ENCODE measurements at places on chromosomes 6 and 20.

GRCh38 chr20:35627121-35627520 is 11.5 kb downstream of the SPAG4 start:
- DNase-seq = no peak

- no peak for DNase-seq
These were observed 111.8 kb upstream of the ZFP64 start for GRCh38 chr20:52303281-52303950.

DNA sequence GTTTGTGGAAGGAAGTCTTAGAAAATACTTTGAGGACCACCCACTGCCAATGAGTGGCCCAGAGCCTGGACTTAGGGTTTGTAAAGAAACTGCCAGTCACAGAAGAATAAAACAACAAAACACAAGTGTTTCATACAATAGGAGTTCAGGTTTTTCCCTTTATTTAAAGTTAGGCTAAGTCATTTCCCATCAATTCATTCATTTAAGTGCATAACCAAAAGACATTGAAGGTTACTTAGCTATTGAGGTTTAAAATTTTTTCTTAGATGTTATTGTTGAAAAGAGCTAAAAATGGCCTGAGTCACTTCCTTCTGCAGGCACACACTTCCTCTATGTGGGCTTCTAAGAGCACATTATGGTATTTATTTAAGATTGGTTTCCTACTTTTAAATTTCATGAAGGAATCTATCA is 54.2 kb downstream of the ARMC2 start:
- no peak for DNase-seq

DNA sequence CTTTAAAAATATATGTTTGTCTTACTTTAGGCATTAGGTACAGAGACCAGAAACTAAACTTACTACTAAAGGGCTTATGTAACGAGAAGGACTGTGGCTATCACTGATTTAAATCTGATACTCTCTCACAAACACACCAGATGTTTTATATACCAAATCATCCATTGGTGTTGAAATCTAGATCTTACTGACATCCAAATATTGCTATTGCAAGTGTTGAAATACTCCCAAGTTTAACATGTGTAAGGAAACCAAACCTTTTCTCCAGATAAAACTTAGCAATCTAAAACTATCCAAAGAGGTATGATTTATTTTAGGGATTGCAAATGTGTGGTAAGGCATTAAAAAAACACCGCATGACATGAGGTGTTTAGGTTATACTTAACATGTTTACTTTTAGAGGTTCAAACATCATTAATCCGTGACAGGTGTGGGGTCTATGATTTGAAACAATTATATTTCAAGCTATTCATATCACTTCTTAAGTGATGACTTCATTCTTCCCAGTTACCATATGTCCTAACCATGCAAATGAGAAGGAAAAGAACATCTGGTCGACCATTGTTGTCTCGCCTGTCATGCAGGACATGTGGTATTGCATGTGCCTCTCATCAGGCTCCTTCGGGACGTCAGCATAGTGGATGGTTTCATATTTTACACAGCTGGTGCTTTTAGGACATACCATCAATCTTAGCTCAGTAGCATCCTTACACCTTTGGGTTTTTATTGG is 168.3 kb upstream of the SPACA1 start:
- DNase-seq = no peak

- no peak for DNase-seq
These were observed 66.9 kb downstream of the COL19A1 start for GRCh38 chr6:69933239-69933638.

DNA sequence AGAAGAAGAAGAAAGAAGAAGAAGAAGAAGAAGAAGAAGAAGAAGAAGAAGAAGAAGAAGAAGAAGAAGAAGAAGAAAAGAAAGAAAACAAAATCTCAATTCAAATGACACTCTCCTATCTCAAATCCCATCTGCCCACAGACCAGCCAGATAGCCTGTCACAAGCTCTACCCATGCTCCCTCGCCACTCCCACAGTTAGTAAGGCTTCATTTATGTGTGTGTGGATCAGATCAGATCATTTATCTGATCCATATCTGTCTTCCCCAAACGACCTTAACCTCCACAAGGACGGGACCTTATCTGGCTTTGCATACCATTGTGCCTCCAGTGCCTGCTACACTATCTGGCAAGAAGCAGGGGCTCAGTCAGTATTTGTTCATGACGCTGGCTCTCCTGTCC is 81.9 kb upstream of the RREB1 start:
- DNase-seq = no peak

GRCh38 chr6:2196079-2196679 is 49.2 kb downstream of the GMDS start:
- DNase-seq = peak; percentile 49

GRCh38 chr6:82612475-82613039 is 248.9 kb downstream of the TPBG start:
- no peak for DNase-seq

- DNase-seq = no peak
These were observed 107.4 kb downstream of the B3GAT2 start for GRCh38 chr6:70849348-70850069.

DNA sequence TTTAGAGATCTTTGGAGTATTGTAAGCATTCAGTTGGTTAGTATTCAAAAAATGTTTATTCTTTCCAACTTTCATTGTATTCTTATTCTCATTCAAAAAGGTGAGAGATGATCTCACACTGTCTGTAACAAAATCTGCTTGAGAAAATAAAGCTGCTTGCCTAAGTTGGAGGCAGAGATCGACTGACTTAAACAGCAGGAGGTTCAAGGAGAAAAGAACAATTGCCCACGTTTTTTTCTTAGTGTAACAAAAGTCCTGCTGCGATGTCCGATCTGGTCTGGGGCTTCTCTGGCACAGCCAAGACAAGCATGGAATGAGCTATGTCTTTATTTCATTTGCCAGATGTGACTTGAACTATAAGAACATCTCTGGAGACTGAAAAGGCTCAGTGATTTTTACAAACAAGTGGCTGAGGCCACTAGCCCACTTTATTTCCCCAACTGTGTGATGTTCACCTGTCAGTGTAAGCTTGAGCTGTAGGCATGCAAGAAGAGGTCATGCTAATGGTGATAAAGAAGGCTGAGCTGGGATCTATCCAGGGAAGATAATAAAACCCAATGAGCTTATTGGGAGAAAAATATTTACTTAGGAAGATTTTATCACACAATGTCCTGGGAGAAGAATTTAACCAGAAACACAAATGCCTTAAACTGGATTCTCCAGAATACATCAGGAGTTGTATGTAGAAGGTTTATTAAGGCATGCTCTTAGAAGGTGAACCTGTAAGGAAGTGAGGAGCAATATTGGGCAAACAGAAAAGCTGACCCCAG is 580.1 kb upstream of the BTBD3 start:
- no peak for DNase-seq

GRCh38 chr6:4943716-4944115 is 60.1 kb downstream of the RPP40 start:
- DNase-seq = no peak

- DNase-seq = no peak
These were observed 114.0 kb upstream of the FOXA2 start for GRCh38 chr20:22698259-22698842.

- no peak for DNase-seq
These were observed 47.4 kb downstream of the CYP39A1 start for GRCh38 chr6:46605091-46605797.

DNA sequence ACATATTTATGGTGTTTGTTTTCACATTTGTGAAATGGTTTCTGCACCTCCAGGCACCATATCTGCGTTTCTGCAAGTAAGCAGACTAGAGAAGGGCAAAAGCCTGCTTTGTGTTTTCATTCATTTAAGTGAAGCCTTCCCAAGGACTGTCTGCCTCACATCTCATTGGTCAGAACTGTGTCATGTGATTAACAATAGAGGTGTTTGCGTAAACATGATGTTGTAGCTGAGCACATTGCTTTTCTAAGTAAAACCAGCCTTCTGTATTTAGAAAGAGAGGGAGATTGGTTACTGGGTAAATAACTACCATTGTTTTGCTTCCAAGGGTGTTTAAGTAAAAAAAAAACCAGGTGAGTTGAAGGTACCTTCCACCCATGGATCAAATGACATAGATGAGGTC is 39.7 kb downstream of the SH3BGRL2 start:
- DNase-seq = no peak

GRCh38 chr20:13305284-13305683 is 84.2 kb downstream of the ISM1 start:
- no peak for DNase-seq

- no peak for DNase-seq
These were observed 54.2 kb downstream of the NCOA7 start for GRCh38 chr6:125844989-125845388.

DNA sequence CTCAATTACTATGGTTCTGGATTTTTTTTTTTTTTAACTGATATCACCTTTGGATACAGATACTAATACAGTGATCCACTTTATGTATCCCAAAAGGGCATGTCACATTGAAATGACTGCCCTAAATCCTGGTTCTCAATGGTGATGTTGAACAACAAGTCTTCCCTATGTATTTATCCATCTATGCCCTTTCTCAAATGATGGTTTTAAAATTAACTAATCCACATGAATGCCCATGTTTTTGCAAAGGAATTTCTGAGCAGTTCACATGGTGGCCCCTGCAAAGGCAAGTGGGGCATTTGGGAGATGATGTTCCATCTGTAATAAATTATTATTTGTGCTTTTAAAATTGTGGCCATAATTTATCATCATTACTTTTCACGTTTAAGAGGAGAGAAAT is 2.7 kb downstream of the ADGRB3 start:
- DNase-seq = no peak

GRCh38 chr20:40849456-40849855 is 160.4 kb upstream of the MAFB start:
- DNase-seq = no peak

DNA sequence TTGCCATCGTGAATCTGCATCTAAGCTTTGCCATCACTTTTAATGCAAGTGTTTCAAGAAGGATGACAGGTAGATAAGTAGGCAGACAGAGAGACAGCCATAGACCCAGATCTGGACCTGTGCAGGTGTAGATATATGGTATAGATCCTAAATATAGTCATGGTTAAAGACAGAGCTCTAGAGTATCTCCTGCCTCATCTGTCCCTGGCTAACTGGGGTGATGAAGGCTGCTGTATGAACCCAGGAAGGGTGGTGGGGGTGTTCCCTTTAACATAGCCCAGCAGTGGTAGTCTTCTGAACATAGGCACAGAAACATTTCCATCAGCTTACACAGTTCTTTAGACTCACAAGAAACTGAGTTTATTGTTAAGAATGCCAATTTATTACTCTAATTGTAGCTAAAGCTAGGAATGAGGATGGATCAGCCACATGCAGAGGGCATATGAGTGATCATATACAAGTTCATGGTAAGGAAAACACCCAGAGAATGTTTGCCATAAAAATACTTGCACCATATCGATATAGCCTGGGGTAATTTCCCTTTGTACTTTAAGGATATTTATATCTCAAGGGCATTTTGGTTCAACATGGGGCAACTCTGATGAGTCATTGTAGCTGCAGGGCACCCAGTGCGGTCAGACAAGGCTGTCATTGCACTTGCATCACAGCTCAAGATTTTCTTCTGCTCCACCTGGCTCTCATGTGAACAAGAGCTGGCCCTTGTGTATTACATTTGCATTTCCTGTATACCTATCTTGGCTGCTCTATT is 587.2 kb downstream of the EPM2A start:
- no peak for DNase-seq

DNA sequence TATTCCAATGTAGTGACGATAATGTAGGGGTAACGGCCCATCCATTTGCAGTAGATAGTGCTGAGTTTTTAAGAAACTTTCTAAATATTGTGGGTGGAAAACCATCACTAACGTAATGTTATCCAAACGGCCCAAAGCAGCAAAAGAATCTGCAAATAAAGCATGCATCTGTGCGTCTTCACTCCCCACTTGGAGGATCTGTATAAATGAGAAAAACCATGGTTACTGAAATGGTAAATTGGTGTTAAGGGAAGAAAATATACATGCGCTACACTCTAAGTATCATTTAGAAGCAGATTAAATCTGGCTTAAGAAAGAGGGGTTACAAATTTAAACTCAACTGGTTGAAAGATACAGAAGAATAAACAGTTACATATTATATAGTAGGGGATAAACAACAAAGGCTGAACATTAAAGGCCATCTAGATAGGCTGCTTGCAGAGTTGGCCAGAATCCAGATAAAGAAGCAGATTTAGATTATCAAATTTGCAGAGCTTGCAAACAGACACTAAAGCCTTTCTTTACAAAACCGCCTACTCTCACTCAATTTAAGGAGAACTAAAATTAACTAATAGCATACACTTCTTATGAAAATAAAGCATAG is 93.3 kb downstream of the SESN1 start:
- no peak for DNase-seq

DNA sequence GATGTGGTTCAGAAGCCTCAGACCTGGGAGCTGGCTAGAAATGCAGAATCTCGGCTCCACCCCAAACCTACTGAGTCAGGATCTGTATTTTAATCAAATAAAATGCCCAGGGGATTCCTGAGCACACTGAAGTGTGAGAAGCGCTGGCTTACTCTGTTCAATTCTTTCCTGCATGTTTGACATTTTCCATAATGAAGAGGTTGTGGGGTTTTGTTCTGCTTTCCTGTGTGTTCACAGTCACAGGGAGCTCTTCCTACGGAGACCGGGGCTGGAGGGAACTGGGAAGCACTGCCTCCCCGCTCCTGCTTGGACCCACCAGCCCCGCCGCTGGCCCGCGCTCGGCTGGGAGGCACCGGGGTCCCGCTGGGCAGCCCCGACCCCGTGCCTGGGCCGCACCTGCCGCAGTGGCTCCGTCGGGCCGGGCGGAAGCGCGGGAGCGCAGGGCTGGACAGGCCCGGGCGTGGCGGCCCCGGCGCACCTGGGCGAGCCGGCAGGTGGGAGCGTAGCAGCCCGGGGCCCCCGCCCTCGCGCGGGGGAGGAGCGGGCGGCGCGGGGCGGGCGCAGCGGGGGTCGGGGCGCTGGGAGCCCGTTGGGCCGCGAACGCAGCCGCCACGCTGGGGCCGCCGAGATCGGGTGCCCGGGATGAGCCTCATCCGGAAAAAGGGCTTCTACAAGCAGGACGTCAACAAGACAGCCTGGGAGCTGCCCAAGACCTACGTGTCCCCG is at the start of gene MAPK13:
TSS of gene MAPK13 (plus strand) at position 573 of the 726 bp plus-strand sequence. CDS start at position 643, 70 bp downstream.
- peak; percentile 15 for DNase-seq

- no peak for DNase-seq
These were observed 602 bp downstream of the PPP1R11 start for GRCh38 chr6:30067460-30068139.

All from activated CD4-positive, alpha-beta T cell treated with anti-CD3 and anti-CD28 coated beads, Interleukin-2, amount 50 U/mL, for 16 hours (primary cell).